Choroid plexus epithelial cell (primary cell): ENCODE measurements at places on chromosomes 12 and 14.

GRCh38 chr12:102567031-102567985 lies 86.9 kb upstream of the IGF1 start:
- peak; percentile 85 for DNase-seq

- DNase-seq = no peak
These were observed 94.3 kb downstream of the GALNT8 start for GRCh38 chr12:4814485-4814884.

GRCh38 chr12:47777741-47778558 lies 4.9 kb downstream of the SLC48A1 start:
- DNase-seq = no peak

DNA sequence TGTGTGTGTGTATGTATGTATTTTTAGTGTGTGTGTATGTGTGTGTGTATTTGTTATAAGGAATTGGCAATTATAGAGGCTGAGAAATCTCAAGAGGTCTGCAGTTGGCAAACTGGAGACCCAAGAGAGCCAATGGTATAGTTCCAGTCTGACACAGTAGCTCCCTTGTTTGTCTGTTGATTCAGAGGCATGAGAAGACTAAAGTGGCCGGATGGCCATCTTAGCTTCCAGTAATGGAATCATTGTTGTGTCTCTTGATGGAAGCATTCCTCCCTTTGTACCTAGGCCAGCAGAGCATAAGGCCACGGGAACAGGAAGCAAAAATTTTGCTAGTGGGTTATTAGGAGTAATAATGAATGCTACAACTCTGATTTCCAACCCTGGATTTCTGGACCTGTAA lies 460.6 kb downstream of the TMTC2 start:
- no peak for DNase-seq

- no peak for DNase-seq
These were observed 536 bp upstream of the DAAM1 start for GRCh38 chr14:59187802-59188460.
